ENCODE measurements at places on chromosomes 12 and 14. TPM values are rescaled to one million over a fixed set of nuclear protein-coding genes. Genes with fewer than 3 reads are reported as not detected.

DNA sequence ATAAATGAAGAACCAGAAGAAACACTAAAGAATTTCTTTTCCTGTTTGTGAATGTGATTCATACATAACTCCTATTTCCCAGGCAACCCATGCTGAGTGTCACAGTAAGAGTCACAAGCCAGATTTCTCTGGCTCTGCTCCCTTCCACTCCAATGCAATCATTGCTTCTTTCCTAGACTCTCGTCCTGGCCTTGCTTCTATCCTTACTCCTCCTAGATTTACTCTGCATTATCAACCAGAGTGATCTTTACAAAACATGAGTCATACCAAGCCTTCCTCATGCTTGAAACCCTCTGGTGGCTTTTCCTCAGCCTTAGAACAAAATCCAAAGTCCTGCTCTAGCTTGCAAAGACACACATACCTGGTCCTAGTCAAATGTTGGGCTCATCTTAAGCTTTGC lies 13.3 kb downstream of the IL22 start:
- no peak for DNase-seq

GRCh38 chr12:89731089-89731488 lies 22.5 kb upstream of the ATP2B1 start:
- no peak for DNase-seq

GRCh38 chr14:39368261-39368959 lies 63.8 kb downstream of the FBXO33 start:
- peak; percentile 48 for DNase-seq

- no peak for DNase-seq
These were observed 44.9 kb downstream of the ADCK1 start for GRCh38 chr14:77844802-77845201.

DNA sequence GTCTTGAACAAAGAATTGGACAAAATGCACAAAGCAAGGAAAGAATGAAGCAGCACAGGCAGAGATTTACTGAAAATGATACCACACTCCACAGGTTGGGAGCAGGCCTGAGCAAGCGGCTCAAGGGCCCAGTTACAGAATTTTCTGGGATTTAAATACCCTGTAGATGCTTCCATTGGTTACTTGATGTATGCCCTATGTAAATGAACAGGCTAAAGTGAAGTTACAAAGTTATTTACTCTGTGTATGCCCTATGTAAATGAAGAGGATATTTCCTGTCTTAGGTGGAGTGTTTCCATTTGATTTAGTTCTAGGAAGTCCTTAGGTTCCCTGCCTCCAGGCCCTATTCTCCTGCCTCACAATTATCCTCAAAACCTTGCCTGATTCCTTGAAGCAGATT lies 36.6 kb downstream of the TMX1 start:
- no peak for DNase-seq

- no peak for DNase-seq
These were observed 19.1 kb upstream of the CEP170B start for GRCh38 chr14:104845834-104846441.

NTS gene
- total RNA-seq = not detected

DNA sequence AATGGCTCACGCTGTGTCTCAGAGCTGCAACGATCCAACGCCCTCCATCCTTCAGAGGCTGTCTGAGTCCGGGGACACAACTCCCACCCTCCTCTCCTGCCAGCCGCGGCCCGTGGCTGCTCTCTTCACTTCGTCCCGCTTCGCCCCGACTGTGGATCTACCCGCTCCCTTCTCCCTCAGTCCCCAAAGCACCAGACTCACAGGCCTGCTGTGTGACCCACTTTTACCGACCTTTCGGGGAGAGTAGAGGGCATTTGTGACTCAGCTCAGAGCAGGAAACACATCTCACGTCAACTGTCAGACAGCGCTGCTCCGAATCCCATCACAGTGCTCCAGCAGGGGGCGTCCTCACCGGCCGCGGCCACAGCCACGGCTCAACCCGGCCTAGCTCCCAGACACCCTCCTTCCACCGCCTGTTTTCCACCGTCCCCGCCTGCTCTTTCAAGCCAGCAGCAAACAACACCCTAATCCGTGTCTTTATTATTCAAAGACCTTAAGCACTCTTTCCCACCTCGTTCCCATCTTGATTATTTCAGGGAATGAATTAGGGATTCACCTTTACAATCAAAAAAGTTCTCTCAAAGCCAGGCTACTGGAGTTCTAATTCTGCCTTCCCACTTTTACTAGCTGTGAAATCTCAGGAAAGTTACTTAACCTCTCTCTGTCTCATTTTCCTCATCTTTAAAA lies 5.0 kb upstream of the AQP2 start:
- peak; percentile 84 for DNase-seq

DNA sequence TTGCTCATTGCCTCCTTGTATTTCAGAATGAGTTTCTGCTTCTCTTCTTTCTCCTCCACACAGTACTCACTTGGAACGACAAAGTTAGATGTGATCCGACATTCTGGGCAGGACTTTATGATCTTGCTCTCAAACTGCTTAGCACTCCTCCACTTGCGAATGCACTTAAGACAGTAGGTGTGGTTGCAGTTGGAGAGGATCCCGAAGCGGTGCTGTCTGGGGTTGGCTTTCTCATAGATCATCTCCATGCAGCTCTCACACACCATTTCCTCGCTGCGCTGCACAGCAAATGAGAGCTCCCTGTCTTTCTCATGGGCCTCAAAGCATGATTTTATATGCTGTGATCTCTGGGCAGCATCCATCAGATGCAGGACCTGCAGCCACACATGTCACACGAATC lies 245.7 kb downstream of the C12orf50 start:
- DNase-seq = no peak

- no peak for DNase-seq
These were observed 110.4 kb downstream of the ARID2 start for GRCh38 chr12:45839917-45840316.

CCDC92 gene
- total RNA-seq = 13.3 TPM

OR4E2 gene
- total RNA-seq = not detected

DNA sequence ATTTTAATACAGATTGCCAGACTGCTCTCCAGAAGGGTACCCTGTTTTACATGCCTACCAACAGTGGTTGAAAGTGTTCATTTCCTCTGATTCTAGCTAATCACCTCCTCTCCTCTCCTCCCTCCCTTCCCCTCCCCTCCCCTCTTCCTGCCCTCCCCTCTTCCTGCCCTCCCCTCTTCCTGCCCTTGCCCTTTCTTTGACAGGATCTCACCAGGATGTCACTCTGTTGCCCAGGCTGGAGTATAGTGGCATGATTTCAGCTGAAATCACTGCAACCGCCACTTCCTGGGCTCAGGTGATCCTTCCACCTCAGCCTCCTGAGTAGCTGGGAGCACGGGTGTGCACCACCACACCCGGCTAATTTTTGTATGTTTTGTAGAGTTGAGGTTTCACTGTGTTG lies 24.7 kb downstream of the APAF1 start:
- no peak for DNase-seq

DNA sequence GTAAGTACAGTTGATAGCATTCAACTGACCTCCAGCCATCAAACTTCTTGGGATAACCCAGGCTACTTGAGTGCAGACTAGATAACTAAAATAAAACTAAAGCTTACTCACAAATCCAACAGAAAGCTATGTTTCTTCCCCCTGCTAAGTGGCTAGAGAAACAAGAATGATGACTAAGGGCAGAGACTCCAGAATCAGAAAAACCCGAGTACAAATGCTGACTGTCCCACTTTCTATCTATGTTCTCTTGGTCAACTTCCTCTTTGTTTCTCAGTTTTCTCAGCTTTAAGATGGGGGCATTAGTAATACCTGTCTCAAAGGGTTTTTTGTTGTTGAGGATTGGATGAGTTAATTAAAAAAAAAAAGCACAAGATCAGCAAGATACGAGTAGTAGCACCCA lies 6.1 kb upstream of the NUAK1 start:
- DNase-seq = no peak

SLC5A8 gene
- not detected for total RNA-seq

- DNase-seq = no peak
These were observed 33.6 kb upstream of the HIGD1C start for GRCh38 chr12:50918584-50919316.

IL31 gene
- not detected for total RNA-seq

DNA sequence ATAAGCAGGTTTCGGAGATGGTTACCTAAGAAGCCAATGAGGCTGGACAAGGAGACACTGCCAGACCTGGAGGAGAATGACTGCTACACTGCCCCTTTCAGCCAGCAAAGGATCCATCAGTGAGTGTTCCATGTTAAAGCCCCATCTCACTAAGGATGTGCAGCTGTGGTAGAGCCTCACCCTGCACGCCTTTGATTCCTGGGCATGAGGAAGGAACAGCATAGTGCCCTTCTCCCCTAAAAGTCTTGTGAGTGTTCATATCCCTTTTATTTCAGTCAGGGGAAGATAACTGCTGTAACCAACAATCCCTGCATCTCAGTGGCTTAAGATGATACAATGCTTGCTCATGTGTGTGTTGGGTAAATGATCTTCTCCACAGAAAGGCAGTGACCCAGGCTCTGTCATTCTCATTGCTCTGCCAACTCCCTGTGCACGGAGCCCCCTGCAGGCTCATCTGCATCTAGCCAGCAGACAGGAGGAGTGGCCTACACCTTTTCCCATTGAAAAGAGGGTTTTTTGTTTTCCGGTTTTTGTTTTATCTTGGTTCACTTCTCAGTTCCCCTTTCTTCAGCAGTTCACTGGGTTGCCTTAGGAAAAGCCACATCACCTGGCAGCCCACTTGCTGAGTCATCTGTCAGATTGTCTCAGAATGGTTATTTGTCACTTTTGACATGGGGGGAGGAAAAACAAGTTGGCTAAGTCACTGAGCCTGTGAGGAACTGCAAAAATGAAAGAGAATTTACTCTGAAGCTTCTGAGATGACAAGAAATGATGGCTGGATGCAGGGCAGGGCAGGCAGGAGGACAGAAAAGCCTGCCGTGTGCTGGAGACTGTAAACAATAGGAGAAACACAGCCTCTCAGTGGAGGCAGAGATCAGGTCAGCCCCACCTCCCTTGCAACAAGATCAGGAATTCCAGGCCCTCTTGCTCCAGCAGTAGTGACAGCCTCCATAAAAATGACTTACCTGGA lies 193.3 kb downstream of the ANO4 start:
- peak; percentile 52 for DNase-seq

GON7 gene
- 18.3 TPM for total RNA-seq

DNA sequence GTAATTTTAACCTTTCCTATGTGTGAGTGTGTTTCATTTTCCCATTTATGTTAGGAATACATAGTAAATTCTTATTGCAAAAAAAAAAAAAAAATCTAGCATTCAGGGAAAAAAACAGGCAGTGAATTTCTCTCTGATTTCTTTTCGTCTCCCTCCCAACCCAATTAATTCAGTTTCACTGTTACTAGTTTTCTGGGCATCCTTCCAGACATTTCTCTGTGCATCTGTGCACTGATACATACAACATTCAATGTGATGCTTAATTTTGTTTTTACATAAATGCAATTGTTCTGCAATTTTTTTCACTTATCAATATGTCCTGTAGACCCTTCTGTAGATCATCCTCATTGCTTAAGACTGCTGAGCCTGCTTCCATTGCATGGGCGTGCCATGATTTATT lies 694.3 kb upstream of the TBX3 start:
- no peak for DNase-seq

WSCD2 gene
- total RNA-seq = not detected

GRCh38 chr14:80215756-80216581 lies 4.7 kb upstream of the DIO2 start:
- peak; percentile 92 for DNase-seq

TRHDE gene
- total RNA-seq = 29.5 TPM

GRCh38 chr12:11885261-11886038 lies 185.3 kb upstream of the BCL2L14 start:
- peak; percentile 76 for DNase-seq

DNA sequence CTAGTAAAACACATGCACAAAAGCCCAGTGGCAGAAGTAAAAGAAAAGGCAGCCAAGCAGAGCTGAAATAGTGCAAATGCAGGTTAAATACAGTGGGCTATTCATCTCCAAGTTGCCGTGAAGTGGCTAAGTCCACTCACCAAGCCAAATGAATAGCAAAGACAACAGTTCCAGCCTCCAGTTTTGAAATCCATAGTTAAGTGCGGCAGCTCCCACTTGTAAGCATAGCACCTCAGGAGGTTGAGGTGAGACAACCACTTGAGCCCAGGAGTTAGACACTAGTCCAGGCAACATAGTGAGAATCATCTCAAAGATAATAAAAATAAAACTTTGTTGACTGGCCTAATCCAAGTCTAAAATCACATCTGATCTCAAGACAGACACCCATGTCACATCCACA lies 9.8 kb upstream of the PHLDA1 start:
- no peak for DNase-seq

DNA sequence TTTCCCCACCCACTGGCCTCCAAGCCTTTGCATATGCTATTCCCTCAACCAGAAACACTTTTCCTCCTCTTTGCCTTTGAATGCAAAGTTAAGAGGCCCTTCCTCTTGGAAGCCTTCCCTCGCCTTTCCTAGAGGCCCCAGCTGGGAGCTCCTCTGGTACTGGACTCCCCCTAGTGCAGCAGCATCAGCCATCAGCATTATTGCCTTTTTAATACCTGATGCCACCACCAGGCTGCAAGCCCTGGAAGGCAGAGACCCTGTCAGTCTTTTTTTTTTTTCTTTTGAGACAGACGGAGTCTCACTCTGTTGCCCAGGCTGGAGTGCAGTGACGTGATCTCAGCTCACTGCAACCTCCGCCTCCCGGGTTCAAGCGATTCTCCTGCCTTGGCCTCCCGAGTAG lies 19.1 kb upstream of the PLA2G1B start:
- no peak for DNase-seq

Data from SJSA1 (cell line).